Inflammatory macrophage (primary cell): ENCODE measurements at places on chromosomes 3 and 15.

DNA sequence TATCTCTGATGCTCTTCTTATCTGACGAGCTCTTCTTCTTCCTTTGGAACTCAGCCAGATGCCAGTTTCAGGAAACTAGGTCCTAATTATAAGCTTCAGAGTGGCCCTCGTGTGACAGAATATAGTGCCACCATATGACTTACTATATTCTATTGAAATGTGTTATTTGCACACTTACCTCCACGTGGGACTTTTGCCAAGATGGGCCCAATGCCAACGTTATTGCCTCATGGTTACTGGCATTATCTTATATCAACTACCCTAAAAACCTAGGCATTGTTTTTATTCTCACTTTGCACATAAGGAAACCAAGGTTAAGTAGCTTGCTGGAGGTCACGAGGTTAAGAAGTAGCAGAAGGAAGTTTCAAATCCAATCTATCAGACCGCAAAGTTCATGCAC is 71.3 kb upstream of the SLCO3A1 start:
- DNase-seq: no peak

- no peak for DNase-seq
Measured at GRCh38 chr3:126106336-126107202, 22.6 kb upstream of the SLC41A3 start.

DNA sequence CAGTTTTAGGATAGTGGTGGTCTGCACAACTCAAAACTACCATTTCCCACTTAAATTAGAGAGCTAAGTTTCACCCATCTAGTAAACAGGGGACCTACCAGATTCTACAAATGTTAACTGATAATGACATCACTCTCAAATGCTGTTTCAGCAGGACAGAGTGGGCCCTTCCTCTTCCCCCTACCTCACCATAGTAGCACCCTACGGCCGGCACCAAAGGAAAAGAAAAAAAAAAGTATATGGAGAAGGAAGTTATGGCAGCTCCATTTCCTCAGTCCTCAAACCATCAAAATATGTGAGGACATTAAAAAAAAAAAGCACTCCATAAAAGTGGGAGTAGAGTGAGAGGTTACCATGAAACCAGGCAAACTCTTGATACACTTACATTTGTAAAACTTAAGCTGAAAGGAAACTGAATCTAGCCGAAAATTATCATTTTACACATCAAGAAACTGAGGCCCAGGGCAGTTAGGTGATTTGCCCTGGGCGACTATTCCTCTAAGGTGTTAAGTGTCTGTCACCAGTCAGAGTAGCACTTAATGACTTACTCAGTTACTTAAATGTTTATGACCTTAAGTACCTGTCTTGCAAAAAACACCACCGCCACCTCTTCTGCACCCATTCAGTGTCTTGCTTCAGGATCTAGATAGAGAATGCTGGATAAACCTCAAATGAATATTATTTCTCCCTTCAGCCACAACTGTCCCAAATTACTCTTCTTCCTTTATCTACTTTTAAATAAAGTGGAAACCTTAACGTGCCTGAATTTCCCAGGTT is 2.7 kb downstream of the MSL2 start:
- DNase-seq: peak; percentile 61

DNA sequence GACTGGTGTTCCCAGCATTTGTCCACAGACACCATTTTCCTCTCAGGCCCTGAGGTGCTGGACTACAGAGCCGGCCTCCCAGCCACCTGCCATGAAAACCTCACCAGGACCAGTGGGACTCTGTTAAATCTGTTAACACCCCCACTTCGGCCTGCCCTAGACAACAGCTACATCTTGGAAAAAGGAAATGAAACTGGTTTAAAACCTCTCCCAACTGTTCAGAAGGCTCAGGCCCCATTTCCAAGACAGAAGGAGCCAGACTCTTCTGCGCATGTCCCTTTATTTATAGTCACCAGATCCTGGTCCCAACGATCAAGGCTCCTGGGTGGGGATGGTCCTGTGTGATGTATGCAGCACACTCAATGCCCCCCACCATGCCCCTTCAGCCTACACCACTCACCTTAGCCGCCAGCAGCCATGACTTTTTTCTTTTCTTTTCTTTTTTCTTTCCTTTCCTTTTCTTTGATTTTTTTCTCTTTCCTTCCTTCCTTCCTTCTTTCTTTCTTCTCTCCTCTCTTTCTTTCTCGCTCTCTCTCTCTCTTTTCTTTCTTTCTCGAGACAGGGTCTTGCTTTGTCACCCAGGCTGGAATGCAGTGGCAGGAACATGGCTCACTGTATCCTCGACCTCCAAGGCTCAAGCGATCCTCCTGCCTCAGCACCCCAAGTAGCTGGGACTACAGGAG is 25.5 kb upstream of the FLNB start:
- peak; percentile 61 for DNase-seq

- DNase-seq: no peak
Measured at GRCh38 chr3:30520699-30521098, 85.7 kb upstream of the TGFBR2 start.

DNA sequence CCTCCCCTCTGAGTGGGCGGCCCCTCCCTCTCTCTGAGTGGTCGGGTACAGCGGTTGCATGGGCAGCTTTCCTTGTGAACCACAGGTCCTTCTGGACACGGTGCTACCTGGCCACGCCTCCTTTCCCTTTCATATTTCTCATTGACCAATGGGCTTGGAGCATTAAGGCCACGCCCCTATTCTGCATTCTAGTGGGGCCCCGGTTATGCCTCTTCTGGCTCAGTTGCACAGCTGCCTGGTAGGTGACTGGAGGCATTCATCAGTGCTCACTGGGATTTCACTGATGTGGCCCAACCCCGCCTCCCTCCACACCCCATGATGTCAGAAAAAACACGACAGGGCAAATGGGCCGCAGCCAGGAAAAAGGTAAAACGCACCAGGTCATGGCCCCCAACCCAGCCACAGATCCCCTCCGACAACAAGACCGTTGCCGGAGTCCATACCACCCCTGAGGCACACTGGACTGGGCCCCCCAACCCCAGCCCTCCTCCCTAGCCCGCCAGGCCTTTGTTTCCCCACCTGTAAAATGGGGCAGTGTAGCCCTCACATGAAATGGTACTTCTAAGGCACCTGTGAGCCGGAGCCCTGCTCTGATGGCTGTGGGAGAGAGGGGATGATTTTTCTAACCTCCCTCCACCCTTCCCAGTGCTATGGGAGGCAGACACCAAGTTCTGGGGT is 26.3 kb downstream of the NGRN start:
- DNase-seq: no peak

DNA sequence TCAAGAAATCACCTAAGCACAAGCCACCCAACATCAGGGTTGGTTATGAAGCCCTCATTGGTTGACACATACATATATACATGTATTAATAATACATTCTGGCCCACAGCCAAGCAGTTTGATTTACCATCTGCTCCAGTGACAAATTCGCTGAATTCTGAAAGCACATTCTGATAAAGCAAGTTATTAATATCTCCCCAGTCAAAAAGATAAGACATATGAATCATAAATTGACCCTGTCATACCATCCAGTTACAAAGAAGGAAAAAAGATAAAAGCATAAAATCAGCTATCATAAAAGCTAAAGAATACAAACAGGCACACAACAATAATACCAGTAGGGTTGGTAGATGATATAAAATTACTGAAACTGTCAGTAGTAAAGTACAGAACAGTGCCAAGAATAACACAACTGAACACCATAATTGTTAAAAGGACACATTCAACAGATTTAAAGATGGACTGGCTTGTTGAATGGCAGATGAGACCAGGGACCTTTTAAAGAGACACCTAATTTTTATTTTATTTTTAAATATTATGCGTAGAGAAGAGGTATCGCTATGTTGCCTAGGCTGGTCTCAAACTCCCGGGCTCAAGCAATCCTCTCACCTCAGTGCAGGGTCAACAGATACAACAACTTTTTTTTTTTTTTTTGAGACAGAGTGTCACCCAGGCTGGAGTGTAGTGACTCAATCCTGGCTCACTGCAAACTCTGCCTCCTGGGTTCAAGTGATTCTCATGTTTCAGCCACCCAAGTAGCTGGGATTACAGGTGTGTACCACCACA is 7.7 kb downstream of the SNX4 start:
- no peak for DNase-seq

GRCh38 chr3:55532806-55533205 is 45.7 kb upstream of the WNT5A start:
- no peak for DNase-seq

DNA sequence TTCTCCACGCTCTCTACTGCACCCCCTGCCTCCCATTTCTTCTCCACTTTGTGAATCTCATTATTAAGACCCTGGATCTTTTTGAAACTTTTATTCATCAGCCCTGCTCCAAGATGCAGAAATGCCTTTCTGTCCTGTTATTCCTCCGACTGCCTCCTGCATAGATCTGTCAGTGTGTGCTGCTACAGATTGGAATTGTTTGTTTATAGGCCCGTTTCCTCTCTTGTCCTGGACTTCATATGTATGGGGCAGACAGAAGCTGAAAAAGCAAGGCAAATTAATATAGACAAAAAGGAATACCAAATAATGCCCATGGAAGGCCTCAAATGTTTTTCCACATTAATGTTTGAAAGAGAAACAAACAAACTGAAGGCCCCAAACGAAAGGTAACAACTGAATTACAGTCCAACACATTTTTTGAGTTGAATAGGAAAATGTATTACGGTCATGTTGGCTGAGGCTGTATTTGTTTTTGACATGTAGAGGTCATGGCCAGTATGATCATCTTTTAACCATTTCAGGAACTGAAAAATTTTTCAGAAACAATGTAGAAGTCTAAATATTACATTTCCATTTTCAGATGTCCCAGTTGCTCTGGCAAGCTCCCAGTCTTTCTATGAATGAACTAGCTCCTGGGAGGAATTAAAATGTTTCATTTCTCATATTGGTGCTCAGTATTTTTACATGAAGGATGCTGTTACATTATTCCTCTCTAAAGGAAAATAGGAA is 8.8 kb downstream of the CHST2 start:
- DNase-seq: no peak

DNA sequence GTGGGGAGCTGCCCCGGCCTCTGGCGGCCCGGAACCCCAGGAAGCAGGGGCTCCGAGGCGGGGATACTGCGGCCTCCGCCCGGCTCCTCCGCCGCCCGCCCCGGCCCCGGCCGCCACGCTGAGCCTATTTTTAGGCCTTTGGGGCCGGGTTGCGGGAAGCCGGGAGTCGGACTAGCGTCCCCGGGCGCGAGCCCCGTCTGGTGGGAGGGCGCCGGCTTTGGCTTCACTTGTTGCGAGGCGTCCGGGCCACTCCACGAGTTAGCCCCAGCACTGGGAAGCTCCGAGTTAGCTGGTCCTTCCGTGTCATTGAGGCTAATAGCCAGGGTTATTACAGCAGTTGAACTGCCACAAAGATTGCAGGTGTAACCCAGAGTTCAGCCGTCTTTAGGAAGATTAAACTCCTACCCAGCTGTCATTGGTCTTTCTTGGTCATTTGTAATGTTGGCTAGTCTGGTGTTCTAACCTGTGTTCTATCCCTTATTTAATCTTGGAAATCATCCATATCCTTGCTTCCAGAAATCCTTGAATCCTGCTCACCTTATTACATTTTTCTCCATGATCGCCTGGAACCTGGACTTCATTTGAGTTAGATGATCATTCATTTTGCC is 791 bp downstream of the GYG1 start:
- peak; percentile 51 for DNase-seq

DNA sequence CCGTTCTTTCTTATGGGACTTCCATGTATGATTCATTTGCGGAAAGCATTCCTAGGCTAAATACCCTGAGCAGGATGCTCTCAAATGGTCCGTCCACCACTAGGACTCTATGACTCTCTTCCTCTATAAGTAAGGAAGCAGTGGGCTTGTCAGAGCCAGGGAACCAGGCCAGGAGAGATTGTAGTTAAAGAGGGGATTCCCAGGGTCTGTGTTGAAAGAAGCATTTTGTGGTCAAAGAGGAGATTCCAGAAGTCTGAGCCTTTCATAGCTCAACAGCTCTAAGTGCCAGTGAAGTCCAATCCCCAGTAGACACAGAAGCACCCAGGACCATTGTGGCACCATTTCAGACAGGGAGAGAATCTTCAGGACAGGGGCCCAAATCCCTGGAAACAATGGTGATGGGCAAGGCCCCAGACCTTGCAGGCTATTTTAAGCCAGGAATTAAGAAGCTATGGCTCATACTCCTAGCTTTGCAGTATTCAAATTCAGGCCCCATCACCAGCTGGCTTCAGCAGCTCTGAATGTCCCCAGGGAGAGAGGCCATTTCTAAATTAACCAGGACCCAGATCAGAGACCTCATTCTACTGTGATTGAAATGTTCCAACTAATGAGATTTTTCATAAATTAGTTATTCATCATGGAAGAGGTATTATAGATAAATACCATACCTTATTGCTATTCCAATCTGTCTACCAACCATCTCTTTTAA is 81.7 kb downstream of the CD47 start:
- no peak for DNase-seq

- no peak for DNase-seq
Measured at GRCh38 chr3:46709157-46709654, 8.0 kb downstream of the TMIE start.

DNA sequence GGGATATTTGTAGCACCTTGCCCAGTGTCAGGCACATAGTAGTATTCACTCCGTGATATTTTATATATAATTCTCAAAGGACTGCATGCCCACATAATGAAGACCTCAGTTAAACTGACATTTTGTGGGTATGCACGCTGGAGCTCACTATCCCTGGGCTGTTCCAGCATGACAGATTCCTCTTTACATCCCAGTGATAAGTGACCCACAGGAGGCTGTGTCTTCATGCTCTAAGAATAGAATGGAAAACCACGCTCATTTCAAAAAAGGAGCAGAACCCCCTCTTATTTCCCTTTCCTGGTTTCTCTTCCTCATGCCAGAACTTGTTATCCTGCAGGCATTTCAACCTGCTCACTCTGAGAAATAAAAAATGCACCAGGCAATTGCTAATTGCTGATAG is 717.5 kb downstream of the AGBL1 start:
- DNase-seq: no peak

DNA sequence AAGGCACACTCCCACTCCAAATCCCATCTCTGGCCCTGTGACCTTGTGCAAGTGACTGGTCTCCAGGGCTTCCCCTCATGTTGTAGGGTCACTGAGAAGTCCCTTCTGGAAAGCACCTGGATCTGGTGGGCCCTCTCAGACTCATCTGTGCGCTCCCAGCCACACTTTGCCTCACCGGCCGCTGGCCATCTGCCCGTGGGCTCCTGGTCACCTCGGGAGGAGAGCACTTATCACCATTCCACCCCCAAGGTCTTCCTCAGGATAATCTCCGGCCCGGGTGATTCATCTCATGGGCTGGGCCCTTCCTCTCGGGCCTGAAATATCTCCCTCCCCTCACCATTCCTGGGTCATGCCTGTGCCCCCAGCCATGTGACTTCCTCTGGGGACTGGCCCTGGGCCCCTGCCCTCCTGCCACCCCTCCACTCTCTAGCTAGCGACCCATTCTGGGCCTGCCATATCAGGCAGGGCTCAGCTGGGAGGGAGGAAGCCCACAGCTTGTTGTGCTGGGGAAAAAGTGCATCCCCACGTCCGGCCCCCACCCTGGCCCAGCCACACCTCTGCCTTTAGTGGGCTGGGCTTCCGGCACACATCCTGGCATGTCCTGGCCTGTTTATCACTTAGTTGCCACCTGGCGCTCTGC is 10.6 kb upstream of the WNT7A start:
- no peak for DNase-seq
